Left cardiac atrium (tissue), 4 donors: ENCODE measurements at places on chromosomes 6 and 20. TPM values are rescaled to one million over a fixed set of nuclear protein-coding genes. Genes with fewer than 3 reads are reported as not detected.

Gene STX11
- total RNA-seq = 11.4 TPM

Gene CGA
- 5.6 TPM for total RNA-seq

Gene SIRPD
- total RNA-seq = not detected

Gene BMP6
- total RNA-seq = 13.4 TPM

Gene COL19A1
- 2.5 TPM for total RNA-seq

Gene RNF39
- not detected for total RNA-seq

Gene SCUBE3
- total RNA-seq = 0.44 TPM

Gene CLDN20
- total RNA-seq = not detected

Gene IRF4
- 1.6 TPM for total RNA-seq

Gene MYO6
- 10.0 TPM for total RNA-seq

Gene RAET1L
- total RNA-seq = not detected

Gene MAPK13
- total RNA-seq = 4.6 TPM

Gene FLOT1
- 170 TPM for total RNA-seq

Gene PRL
- total RNA-seq = not detected

Gene RSPH9
- total RNA-seq = 0.24 TPM

Gene SLC22A2
- not detected for total RNA-seq

Gene EPB41L1
- 32.1 TPM for total RNA-seq

Gene NKAPL
- total RNA-seq = 6.1 TPM

Gene TSBP1
- not detected for total RNA-seq

Gene RAD21L1
- not detected for total RNA-seq

Gene MUC21
- not detected for total RNA-seq
